Hematopoietic multipotent progenitor cell treated with erythropoietin and hydrocortisone succinate and interleukin-3 and kit ligand, for 17 days (in vitro differentiated cells): ENCODE measurements at places on chromosomes 16 and 17.

DNA sequence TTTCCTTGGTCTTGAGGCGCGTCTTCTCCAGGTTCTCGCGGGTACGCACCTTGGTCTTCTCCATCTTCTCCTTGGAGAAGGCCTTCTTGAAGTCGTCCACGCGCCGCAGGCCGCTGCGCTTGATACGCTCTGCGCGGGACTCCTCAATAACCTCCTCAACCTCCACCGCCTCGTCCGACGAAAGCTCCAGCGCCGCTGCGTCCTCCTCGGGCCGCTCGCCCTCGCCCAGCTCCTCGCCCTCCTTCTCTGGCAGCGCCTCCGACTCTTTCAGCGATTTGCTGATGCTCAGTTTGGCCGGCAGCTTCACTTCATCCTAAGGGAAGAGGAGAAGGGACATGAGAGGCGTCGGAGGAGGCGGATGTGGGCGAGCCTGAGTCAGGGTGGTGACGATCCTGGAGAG, 16.8 kb upstream of the STAT3 start:
- DNase-seq = no peak

DNA sequence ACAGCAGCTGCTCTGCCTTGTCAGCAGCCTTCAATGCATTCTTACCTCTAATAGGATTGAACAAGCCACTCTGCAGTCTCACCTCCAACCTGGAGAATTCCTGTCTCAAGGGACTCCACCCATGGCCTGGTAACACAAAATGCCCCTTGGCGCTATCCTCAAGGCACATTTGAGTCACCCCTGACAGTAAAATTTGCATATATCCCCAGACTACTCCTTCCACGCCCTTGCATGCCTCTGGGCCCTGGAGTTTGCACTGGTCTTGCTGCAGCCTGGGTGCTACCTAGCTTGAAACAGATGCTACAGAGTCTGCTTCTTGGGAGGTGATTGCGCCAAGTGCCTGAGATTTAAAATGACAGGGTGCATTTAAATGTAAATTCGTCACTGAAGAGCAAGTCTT, 391.4 kb upstream of the MAF start:
- no peak for DNase-seq

DNA sequence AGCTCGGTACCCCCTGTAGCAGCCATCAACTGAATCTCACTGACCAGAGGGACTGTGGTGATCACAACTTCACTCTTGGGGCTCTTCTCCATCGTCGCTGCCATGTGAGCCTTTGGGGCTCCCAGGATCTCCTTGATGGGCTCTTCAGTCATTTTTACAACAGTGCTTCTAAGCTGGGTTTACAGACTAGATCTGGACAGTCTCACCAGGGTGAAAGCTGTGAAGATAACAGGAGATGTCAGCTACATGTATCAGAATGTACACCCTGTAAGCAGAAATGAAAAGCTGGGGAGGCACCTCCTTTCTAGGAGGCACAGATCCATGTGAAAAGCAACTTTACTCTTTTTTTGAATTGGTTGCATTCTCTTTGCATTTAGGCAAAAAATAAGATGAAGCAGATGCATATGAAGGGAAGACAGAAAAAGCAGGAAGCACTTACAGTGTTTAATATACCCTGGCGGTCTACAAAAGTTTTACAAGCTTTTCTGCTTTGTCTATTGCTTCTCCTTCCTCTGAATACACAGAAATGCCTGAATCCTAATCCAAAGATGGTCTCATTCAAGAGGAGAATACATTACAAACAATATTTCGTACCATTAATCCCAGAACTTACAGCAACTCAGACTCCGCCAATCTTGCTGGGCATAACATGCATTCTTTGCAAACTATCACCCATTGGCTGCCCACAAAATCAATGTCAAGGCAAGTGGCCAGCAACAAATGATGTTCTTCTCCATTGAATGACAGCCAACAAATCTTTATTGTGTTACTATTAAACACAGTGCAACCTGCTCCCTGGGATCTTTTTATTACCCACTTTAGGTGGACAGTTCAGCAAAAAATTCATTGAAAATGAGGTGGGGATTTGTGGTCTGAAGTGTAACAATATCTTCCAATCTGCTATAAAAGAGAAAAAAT, 1.5 kb downstream of the TMEM100 start:
- DNase-seq = no peak

DNA sequence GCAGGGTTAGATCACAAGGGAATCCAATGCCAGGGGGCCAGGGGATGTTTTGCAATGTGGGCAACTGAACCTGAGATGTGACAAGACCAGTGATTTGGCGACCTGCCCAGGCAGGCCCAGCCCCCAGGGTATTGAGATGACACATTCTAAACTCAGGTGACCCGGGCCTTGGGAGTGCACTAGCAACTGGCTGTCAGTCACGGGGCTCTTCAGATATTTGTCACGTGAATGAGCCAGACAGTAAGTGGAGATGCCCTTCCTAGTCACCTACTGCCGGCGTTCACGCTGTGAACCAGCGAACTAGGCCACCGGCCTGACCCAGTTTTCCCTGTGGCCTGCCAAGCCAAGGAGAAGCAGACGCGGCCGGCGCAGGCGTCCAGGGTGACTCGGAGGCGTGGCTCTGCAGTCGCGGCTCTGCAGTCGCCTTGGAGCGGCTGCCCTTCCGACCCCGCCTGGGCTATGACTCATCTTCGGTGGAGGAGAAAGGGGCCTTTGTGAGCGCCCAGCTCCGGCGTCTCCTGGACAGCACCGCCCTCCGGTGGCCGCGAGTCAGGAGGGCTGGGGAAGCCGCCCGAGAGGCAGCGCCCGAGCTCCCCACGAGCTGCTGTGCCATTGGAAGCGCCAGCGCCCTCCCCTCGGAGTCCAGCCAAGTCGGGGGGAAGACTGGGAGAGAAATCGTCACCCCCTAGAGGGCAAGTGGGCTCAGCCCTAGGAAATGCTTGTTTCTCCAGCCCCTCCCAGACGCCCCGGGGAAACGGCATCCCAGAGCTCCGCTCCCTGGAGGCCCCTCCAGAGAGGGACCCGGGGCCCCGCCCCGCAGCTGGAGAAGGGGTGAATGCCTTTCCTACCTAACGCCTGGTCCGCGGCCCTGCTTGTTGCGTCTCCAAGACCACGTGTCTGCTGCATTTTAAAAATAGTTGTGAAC, 38.8 kb downstream of the WSB1 start:
- peak; percentile 93 for DNase-seq

DNA sequence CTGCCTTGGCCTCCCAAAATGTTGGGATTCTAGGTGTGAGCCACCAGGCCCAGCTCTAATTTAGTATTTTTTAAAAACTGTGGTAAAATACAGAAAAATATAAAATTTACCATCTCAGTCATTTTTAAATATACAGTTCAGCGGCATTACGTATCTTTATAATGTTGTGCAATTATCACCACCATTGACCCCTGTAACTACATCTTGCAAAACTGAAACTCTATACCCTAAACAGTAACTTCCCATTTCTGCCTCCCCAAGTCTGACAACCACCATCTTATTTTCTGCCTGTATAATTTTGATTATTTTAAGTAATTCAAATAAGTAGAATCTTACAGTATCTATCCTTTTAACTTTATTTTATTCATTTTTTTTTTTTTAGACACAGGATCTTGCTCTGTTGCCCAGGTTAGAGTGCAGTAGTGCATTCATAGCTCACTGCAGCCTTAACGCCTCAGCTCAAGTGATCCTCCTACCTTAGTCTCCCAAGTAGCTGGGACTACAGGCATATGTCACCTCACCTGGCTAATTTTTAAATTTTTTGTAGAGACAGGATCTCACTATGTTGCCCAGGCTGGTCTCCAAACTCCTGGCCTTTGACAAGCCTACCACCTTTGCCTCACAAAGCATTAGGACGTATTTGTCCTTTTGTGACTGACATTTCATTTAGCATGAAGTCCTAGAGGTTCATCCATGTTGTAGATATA, 10.9 kb upstream of the GGA2 start:
- DNase-seq = no peak

GRCh38 chr16:79265196-79265595, 335.3 kb downstream of the MAF start:
- no peak for DNase-seq

GRCh38 chr17:12627177-12627629, 38.5 kb upstream of the MYOCD start:
- DNase-seq = no peak

DNA sequence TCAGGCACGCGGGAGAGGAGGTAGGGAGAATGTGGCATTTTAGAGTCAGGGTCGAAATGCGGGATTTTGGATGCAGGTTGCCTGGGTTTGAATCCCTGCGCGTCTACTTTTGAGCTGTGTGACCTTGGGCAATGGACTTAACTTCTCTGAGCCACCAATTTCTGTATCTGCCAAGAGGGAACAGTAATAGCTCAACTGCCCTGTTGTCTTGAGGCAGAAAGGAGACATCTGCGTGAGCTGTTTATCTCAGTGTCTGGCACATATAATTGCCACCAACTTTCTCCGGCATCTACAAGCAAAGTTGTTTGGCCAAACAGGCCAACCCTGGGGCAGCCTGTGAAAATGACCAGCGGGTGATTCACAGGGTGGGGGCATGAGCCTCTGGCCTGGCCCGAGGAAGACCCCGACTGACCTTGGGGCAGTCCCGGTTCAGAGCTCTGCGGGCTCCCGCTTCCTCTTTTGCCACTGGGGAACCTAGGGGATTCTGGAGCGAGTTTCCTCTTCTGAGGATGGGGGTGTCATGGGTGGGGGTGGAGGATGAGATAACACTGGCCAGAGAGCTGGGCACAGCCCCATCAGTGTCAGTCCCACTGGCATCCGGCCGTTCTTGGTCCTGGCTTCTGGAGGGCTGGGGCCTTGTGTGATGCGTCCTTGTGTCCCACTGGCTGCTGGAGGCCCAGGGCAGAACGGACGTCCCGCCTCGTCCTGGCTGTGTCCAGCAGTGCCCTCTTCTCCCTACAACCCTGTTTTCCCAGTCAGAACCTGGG, 1.3 kb downstream of the SNN start:
- no peak for DNase-seq
